ENCODE measurements at places on chromosomes 5 and 9.

- DNase-seq: no peak
These were observed 142.5 kb upstream of the RETREG1 start for GRCh38 chr5:16759147-16759773.

GRCh38 chr5:53339962-53340540 lies 140.4 kb upstream of the FST start:
- no peak for DNase-seq

DNA sequence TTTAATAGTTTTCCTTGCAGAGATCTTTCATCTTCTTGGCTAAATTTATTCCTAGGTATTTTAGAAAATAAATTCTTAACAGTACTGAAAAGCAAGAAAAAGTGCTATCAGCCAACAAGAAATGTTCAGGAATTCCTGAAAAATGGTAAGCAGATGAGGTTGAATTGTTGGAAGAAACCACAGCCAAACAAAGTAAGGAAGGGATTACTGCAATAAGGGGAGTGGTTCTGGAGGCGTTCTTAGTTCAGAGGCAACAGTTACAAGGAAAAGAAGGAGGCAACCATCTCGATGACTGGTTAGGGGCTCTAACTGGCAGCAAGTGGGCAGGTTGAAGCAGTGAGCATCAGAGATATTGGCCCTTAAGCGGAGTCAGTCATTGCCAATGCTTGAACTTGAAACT lies 12.8 kb upstream of the OR13J1 start:
- DNase-seq: no peak

- DNase-seq: peak; percentile 74
These were observed at the start of gene PIGO for GRCh38 chr9:35096035-35096849. TSS of gene PIGO (minus strand) at chr9:35096591. CDS start at chr9:35095565, 1,026 bp downstream.

DNA sequence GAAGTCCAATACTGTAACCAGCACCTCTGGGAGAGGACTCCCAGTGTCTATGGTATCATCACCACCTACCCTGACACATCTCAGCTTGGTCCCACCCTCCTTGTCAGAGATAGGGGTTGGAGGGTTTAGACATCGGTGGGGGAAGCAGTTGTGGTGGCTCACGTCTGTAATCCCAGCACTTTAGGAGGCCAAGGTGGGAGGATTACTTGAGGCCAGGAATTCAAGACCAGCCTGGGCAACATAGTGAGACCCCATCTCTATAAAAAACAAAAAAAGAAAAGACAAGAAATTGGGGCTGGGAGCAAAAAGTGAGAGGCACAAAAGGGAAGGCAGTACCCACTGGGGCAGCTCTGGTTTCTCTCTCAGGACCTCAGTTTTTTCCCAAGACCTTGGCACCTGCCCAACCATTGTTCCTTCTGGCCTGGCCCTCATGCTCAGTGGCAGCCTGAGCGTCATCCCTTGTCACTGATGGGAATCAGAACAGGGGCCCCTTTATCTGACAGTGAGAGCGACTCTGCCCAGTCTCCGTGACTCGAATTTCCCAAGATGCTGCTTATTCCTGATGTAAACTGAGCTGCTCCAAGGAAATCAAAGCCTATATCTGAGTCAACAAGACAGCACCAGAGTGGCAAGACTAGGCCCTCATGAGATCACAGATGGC lies 80.5 kb upstream of the HSPA9 start:
- no peak for DNase-seq

GRCh38 chr5:178673801-178674295 lies 47.0 kb upstream of the CLK4 start:
- DNase-seq: no peak

- no peak for DNase-seq
These were observed 27.2 kb downstream of the NR3C1 start for GRCh38 chr5:143376195-143376779.

DNA sequence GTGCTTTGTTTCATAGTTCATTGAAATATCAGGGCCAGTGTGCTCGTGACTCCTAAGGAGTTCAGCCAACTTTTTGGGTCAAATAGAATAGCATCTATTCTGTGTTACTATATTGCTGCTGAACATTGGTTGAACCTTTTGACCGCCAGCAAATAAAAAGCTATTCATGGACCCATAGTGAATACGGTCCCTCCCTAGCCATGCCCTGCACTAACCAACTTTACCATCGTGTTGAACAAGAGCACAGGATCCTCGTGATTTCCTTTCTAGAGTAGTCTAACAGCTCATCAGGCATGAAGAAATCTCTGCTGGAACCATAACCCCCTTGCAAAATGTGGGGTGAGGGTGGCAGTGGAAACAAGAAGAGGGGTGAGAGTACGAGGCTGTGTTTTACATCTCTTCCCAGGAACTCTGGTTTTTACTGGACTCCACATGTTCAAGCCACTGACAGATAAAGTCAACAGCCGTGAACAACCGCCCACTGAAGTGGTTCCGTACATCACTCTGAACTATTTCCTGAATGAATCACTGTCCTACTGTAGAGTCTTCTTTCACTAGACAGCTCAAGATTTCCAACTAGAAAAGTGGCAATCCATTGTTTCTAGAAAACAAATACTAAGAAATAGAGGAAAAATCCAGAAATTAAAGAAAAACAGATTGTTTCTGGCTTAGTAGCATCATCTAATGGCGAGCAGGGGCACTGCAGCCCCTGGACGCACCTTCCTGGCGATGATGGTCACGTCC lies 70.1 kb upstream of the SPATA31E1 start:
- no peak for DNase-seq

DNA sequence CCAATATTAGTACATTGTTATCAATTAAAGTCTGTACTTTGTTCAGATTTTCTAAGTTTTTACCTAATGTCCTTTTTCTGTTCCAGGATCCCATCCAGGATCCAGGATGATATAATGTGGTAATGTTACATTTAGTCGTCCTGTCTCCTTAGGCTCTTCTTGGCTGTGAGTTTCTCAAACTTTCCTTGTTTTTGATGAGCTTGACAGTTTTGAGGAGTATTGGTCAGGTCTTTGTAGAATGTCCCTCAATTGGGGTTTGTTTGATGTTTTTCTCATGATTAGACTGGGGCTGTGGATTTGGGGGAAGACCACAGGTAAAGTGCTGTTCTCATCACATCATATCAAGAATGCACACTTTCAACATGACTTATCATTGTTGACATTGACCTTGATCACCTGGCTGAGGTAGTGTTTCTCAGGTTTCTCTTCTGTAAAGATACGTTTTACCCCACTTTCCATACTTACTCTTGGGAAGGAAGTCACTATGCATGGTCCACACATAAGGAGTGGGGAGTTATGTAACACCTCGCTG lies 9.6 kb downstream of the NDFIP1 start:
- DNase-seq: no peak

GRCh38 chr5:124054564-124054963 lies 542.6 kb downstream of the CSNK1G3 start:
- DNase-seq: no peak

DNA sequence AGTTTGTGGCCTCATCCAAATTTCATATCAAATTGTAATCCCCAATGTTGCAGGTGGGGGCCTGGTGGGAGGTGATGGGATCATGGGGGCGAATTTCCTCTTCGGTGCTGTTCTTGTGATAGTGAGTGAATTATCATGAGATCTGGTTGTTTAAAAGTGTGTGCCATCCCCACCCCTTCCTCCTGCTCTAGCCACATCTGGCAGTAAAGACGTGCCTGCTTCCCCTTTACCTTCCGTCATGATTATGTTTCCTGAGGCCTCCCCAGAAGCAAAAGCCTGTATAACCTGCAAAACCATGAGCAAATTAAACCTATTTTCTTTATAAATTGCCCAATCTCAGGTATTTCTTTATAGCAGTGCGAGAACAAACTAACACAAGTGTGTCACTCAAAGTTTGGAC lies 71.0 kb upstream of the MOCS2 start:
- DNase-seq: no peak

DNA sequence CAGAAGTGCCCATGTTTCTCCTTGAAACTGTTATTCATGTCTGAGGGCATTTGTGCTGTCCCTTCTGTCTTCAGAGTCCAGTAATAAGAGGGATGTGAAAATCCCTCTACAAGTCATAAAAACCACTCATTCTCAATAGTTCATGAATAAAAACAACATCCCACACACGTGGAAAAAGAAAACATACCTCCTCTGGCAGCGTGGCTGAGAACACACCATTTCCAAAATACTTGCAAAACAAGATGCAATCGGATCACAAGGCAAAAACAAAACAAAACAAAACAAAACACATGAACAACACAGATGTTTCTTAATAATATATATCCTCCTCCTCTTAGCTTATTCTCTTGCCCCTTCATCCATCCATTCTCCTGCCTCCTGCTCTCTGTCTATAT lies 71.0 kb upstream of the EQTN start:
- no peak for DNase-seq

DNA sequence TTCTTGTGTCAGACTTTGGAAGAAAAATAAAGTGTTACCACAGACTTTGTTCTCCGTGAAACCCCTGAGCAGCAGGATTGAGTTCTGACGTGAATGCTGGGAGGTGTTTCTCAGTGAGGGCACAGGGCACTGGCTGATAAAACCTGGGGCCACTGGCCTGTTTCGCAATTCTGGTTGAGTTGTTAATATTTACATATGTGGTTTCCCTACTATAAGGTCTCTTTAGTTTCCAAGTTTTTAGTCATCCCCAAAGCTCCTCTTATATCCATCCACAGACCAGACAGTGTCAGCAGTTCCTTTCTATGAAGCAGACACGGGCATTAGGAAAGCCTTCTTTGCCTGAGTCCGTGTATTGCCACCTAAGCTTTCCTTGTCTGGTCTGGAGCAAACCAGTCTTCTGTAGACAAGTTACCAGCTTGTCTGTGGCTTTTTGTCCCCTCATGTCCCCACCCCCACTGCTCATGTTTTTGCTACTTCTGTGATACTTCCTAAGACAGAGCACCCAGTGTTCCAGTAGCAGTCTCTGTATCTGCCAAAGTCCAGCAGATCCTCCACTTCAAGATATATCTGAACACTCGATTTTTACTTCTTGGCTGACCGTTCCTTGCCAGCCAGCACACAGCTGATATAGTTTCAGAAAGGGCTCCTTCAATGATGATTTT lies 42.0 kb downstream of the ACO1 start:
- no peak for DNase-seq

GRCh38 chr9:16959391-16959790 lies 88.9 kb upstream of the BNC2 start:
- DNase-seq: no peak

GRCh38 chr9:99222416-99223270 lies 561 bp downstream of the SEC61B start:
- no peak for DNase-seq

DNA sequence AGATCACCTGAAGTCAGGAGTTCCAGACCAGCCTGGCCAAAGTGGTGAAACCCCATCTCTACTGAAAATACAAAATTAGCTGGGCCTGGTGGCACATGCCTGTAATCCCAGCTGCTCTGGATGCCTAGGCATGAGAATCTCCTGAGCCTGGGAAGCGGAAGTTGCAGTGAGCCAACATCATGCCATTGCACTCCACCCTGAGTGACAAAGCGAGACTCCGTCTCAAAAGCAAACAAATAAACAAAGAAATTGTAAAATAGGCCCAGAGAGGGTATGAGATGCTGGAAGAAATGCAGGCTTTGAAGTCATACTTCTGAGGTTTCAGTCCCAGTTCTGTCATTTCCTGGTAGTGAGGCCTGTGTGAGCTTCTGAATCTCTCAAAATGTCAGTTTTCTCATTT lies 5.3 kb upstream of the ARHGEF37 start:
- DNase-seq: no peak

DNA sequence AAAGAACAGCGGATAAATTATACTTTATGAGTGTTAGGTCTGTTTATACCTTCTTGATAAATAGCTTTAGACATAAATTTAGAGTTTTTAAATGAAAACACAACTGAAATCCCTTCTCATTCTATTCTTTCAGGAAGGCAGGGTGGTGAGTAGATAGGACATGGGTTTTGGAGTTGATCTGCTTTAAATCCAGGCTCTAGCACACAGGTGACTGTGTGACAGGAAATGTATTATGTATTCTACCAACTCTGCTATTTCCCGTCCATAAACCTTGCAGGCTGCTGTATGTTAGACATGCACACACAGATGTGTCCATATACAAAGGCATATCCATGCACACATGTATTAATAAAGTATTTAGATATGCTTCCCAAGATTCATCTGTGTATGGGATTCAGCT lies 19.3 kb upstream of the CARTPT start:
- DNase-seq: no peak

- DNase-seq: no peak
These were observed 244.5 kb upstream of the VLDLR start for GRCh38 chr9:2377117-2377516.

GRCh38 chr9:114450181-114450580 lies 55.1 kb downstream of the WHRN start:
- no peak for DNase-seq

DNA sequence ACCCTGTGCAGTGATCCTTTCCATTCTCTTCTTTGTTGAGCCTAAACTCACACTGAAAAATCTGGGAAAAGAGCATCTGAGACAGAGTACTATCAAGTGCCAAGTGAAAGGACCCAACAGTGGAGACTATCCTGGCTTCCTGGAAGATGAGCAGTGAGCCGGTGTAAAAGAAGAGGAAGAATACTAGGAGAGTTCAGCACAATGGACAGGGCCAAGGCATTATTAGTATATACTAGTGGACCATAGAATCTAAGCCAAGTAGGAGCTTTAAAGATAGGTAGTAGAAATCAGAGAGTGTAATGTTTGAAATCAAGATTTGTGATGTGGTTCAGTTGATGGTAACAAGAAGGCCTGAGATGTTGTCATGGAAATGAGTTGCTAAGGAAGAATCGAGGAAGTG lies 140.8 kb downstream of the CAMK4 start:
- DNase-seq: no peak

- no peak for DNase-seq
These were observed 57.4 kb downstream of the NRG2 start for GRCh38 chr5:139985733-139986132.

DNA sequence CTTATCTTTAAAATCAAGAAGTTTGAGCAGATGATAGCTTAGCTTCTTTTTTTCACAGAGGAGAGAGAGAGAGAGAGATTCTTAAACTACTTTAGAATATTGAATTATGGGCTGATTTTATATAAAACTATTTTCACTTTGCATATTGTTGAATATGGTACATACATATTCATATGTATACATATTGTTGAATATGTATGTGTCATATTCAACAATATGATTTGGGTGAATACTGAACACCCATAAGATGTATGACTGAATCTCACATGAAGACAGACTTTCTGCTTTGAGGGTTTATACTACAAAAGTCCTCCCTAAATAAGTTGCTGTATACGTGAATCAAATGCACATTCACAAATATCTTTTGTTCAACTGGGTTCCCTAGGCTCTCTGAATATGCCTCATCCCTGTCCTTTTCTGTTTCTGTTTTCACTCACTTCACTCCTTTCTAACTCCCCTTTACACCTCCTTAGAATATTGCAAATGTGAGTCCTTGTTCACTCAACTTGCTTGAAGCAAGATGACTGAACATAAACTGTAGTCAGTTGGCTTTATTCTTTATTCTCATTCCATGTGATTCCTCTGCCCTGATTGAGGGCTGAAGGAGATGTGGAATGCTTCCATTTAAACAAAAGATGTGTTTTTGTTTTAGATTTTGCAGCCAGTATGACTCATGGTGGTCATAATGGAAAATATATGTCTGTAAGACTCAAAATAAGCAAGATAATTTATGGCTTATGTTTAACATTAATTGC lies 225.4 kb upstream of the DAB2 start:
- DNase-seq: no peak

Data from stimulated activated CD8-positive, alpha-beta memory T cell treated with anti-CD3 and anti-CD28 coated beads, Interleukin-15, amount 100 ng/mL, for 24 hours (primary cell).